ENCODE measurements at places on chromosomes 3 and 15.

- no peak for DNase-seq
These were observed 14.5 kb downstream of the ARHGEF26 start for GRCh38 chr3:154135511-154136173.

DNA sequence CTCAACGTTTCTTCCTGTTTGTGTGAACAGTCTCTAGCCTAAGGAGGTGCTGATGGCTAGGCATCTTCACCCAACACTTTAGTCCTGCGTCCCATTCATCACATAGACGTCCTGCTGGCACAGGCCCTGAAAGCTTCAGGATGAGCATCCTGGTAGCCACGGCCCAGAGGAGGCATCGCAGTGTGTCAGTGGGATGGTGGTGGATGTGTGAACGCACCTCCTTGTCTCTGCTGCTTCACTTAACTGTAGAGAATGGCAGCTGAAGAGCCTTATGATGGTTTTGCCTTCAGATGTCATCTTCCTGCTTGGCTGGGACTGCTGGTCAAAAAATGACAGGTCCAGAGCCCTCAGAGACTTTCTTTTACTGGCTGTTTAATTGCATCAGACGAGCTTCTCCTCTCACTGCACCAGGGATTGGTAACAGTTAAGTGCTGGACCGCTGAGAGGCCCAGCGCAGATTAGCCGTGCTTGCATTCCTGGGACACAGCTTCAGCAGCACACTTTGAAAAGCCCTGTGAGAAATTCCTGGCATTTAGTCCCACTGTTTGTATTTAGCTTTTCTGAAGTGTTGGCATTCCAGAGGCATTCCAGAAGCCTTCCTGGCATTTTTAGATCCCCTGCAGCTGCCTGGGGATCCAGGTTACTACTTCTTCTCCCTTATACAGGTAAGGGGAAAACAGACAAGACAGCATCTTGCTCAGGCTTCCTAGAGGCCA is 132.4 kb upstream of the PLXNA1 start:
- no peak for DNase-seq

DNA sequence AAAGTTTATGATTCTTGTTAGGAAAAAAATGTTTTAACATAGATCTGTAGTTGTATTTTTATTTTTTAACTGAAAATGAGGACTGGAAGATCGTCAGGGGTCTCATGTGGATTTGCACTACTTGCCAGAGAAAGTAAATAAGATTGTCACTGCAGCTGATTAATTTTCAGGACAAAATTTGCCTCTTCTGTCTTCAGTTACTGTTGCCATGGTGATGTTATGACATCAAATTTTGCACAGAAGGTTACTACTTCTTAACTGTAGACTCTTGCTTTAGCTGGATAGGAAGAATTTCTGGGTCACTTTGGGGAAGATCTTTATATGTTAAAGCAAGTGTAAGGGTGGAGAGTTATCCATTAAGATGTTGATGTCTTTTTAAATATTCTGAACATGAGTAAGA is 82.2 kb upstream of the WDR72 start:
- no peak for DNase-seq

GRCh38 chr3:25856902-25857518 is 67.1 kb downstream of the OXSM start:
- peak; percentile 12 for DNase-seq

- DNase-seq, result no peak
These were observed 22.7 kb upstream of the STARD5 start for GRCh38 chr15:81346611-81347010.

GRCh38 chr3:153456833-153457545 is 295.0 kb downstream of the RAP2B start:
- DNase-seq, result no peak

- no peak for DNase-seq
These were observed 66.6 kb upstream of the TBC1D5 start for GRCh38 chr3:17808994-17809393.

- no peak for DNase-seq
These were observed 146.6 kb upstream of the ARHGEF26 start for GRCh38 chr3:153974614-153975013.

- no peak for DNase-seq
These were observed 159.4 kb upstream of the UBE2E1 start for GRCh38 chr3:23646184-23646920.

- no peak for DNase-seq
These were observed 66.0 kb downstream of the TLE3 start for GRCh38 chr15:70031713-70032112.

DNA sequence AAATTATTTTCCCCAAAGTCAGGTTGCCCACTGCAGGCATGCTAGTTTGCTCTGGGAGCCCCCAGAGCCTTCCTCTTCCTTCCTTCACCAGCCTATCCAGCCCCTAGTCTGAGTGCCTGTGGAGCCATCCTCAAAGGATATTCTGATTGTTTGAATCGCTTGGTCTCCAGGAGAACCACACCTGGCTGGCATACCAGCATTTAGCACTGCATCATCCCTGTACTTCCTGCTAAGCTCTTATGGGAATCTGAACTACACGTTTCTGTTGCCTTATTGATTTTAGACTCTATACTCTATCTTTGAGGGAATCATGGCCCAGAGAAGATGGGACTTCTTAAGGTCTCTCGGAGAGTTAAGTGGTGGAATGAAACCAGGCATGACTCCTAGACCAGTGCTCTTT is 26.3 kb downstream of the ZBTB38 start:
- DNase-seq, result no peak

GRCh38 chr3:41975416-41976103 is 13.7 kb upstream of the ULK4 start:
- DNase-seq, result no peak

- no peak for DNase-seq
These were observed 349.4 kb downstream of the CNTN6 start for GRCh38 chr3:1442271-1442670.

DNA sequence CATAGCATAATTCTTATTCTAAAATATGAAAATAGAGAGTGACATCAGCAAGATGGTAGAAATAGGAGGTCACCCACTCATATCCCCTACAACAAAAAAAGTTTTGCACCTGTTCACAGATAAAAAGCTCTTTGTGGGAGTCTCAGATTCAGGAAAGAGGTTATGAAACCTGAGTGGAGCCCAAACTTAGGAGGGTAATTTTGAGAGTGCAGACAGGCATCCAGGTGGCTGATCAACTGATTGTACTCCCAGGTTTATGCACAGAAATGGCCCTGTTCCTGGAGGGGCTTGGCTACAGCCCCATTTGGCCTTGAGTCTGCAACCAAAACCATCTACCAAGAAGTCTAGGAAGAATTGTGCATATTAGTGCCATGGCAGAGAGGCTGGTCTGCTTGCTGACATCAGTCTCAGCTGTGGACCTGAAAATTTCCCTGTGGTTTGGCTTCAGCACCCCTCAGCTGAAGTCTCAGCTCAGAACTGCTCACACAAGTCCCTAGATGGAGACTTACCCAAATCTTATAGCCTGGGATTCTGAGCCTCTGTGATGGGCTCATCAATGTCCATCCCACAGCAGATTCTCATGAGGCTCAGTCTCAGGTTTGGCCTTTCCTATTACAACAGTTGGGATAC is 291.6 kb downstream of the IL20RB start:
- no peak for DNase-seq

DNA sequence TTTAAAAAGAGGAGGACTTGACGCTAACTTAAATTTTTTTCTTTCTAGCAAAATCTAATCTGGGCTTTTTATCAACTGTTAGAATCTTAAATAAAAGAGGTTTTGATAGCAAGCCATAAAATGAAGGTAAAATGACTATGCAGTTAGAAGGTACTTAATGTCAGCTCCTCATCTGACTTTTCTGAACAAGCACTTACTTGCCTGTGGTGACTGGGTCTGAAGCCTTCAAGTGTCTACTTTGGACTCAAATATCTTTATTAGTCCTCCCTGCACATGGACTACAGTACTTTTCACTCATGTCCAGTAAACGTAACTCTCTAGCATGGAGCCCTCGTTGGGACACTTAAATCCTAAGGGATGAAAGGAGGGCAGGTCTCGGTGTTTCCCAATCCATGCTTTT is 135.9 kb downstream of the P2RY1 start:
- no peak for DNase-seq

GRCh38 chr15:35827141-35827540 is 281.2 kb upstream of the DPH6 start:
- no peak for DNase-seq

- DNase-seq, result no peak
These were observed 133.7 kb upstream of the C2CD4B start for GRCh38 chr15:62298811-62299210.

DNA sequence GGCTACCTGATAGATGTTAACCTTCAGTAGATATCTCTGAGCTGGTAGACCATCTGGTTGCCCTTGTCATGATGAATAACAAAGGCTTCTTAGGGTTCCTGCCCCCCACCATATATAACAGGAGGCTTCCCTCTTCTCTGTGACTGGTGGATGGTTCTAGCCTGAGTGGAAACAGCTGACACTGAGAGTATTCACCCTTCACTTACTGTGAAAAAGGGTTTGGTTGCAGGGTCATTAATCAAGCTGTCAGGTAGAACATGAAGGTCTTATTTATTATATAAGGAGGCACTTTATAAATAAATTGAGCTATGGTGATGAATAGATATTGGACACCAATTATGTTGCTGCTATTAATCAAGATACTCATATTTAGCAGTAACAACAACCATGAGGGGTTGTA is 58.6 kb downstream of the CACNA2D3 start:
- no peak for DNase-seq

DNA sequence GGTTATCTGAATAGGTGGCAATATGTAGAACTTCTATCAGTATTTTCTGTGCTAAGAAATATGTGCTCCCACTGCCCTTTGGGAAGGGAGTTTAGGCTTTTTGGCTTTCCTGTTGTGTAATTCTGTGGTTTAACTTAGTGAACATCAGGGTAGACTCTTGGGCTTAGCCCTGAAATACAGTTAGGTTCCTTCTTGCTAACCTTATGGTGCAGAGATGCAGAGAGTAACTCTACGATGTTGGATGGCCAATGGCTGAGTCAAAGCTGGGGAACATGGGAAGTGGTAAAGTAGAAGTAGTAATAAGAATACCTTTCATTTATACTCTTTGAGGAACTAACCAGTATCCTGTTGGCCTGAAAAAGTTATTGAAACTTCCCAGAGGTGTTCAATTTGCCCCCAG is 80.8 kb upstream of the IL12A start:
- no peak for DNase-seq

DNA sequence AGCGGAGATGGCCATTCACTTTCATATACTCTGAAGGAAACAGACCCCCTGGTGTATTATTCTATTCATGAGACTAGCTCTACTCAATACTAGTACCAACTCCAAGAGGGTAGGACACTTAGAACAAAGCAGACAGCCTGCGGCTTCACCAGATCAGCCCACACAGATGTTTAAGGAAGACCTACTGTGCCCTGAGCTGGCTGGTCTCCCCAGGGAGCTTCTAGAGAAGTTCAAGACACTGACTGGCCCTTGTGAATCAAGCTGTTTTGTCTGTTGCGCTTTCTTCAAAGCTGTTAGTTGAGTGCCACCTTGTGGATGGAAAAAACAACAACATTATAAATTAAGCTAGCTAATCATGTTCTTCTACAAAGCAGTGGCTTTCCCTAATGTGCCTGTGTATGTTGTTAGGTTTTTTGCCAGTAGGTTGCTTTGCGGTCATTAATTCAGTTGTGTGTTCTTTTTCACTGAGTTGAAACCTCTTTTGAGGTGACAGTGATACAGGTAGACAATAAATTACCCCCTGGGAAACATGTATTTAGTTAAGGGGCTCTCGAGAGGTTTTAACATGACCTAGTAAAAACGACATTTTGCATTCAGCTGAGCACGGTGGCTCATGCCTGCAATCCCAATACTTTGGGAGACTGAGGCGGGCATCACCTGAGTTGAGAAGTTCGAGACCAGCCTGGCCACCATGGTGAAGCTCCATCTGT is 64.2 kb upstream of the MYZAP start:
- DNase-seq, result no peak

DNA sequence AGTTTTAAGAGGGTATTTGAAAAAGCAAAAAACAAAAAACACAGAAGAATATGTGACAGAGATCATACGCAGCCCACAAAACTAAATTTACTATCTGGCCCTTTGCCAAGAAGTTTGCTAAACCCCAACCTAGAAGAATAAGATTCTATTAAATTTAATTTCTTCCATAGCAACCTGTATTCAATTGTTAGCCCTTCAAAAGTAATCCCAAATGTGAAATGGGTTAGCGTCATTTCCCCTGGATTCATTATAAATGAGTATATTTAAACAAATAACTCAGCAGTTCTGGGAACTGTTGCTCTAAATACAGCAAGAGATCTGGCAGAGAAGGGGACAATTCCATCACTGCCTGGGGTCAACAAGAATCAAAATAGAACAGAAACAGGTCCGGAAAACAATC is 56.8 kb downstream of the CERS3 start:
- no peak for DNase-seq

DNA sequence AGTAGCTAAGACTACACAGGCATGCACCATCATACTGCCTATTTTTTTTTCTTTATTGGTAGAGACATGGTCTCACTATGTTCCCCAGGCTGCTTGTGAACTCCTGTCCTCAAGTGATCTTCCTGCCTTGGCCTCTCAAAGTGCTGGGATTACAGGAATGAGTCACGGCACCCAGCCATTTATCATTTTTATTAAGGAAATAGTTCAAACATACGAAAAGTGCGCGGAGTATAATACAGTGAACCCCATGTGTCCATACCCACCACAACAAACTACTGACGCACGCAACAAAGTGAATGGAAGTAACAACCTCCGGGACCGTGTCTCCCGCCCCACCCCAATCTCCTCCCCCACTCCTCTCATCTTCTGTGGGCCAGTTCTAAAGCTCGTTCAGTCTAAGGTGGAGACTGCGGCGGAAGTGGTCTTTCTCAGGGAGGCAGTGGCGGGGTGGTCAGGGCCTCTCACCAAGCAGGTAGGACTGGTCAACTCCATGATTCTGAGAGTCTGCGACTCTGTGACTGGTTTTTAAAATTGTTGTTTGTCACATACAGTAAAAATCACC is 42.1 kb downstream of the DNAJB8 start:
- DNase-seq, result no peak

DNA sequence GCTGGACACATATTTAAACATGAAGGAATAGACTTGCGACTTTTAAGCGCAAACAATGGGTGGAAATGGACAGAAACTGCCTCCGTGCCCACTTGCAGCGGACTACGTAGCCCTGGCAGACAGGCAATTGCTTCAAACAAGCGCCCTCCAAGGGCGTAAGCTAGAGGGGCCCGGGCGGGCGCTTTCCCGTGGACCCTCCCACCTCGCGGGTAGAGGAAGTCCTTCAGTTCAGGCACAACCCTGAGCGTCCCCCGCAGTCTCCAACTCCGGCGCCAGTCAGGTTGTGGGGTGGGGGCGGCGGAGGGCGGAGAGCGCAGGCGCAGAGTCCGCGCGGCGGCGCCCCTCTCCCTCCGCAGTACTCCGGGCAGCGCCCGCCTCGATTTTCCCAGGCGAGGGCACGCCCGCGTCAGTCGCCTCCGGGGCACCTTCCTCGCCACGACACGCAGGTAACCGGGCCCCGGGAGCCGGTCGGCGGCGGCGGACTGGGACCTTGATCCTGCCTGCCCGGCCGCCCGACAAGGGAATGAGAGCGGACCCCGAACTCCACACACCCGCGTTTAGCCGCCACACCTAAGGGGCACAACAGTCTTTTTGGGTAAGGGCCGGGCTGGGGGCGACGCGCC is at the start of gene SLC35G2:
Gene SLC35G2 (plus strand): TSS at position 358 of the 623 bp plus-strand sequence. CDS start 35,335 bp downstream, outside the sequence.
- peak; percentile 7 for DNase-seq
